ENCODE measurements at places on chromosomes 16 and 17. TPM values are rescaled to one million over a fixed set of nuclear protein-coding genes. Genes with fewer than 3 reads are reported as not detected.

C17orf113 gene
- total RNA-seq: 0.17 TPM

TMEM132E gene
- total RNA-seq: not detected

EPOP gene
- total RNA-seq: 0.99 TPM

PHKB gene
- total RNA-seq: 73.2 TPM

KRTAP2-3 gene
- total RNA-seq: not detected

ACTG1 gene
- 10,804 TPM for total RNA-seq

EVPLL gene
- total RNA-seq: not detected

TM4SF5 gene
- not detected for total RNA-seq

ALDH3A2 gene
- 49.7 TPM for total RNA-seq

NPIPA8 gene
- total RNA-seq: not detected

OTOP2 gene
- not detected for total RNA-seq

BRICD5 gene
- total RNA-seq: 0.58 TPM

ZNF771 gene
- 15.6 TPM for total RNA-seq

PKMYT1 gene
- 9.9 TPM for total RNA-seq

SP2 gene
- total RNA-seq: 1.6 TPM

C16orf92 gene
- not detected for total RNA-seq

ERAL1 gene
- total RNA-seq: 32.7 TPM

C16orf90 gene
- total RNA-seq: not detected

CCDC200 gene
- not detected for total RNA-seq

KRT33A gene
- total RNA-seq: not detected

ALOX15 gene
- total RNA-seq: not detected

KCNH6 gene
- total RNA-seq: not detected

TUBB3 gene
- total RNA-seq: 559 TPM

RNF43 gene
- total RNA-seq: under 0.01 TPM

C17orf100 gene
- total RNA-seq: 0.58 TPM

RHBDL1 gene
- 9.4 TPM for total RNA-seq

CNTNAP1 gene
- total RNA-seq: 43.6 TPM

SLC43A2 gene
- 4.5 TPM for total RNA-seq

ITGAD gene
- not detected for total RNA-seq

LPCAT2 gene
- 31.0 TPM for total RNA-seq

MYLK3 gene
- 0.15 TPM for total RNA-seq

NHERF2 gene
- total RNA-seq: 60.4 TPM

PMFBP1 gene
- 0.29 TPM for total RNA-seq

PIMREG gene
- 3.1 TPM for total RNA-seq

XAF1 gene
- total RNA-seq: 32.1 TPM

TEKT5 gene
- total RNA-seq: not detected

C16orf86 gene
- total RNA-seq: 9.6 TPM

PRSS8 gene
- total RNA-seq: not detected

PPP1R27 gene
- not detected for total RNA-seq

KRTAP4-1 gene
- total RNA-seq: not detected

CHST5 gene
- total RNA-seq: 0.15 TPM

LITAFD gene
- total RNA-seq: not detected

HS3ST2 gene
- not detected for total RNA-seq

NEUROD2 gene
- total RNA-seq: not detected

SCARF1 gene
- 0.83 TPM for total RNA-seq

RNF112 gene
- 1.7 TPM for total RNA-seq

CYGB gene
- 46.0 TPM for total RNA-seq

GPR179 gene
- 0.17 TPM for total RNA-seq

HP gene
- not detected for total RNA-seq
